Glomerular endothelial cell (primary cell): ENCODE measurements at places on chromosomes 11 and 22. TPM values are rescaled to one million over a fixed set of nuclear protein-coding genes. Genes with fewer than 3 reads are reported as not detected.

PIWIL4 gene
- 1.1 and 4.0 TPM in 2 replicates for total RNA-seq

PARVA gene
- total RNA-seq = 55.1 and 56.9 TPM in 2 replicates

CCDC88B gene
- 3.2 and 3.4 TPM in 2 replicates for total RNA-seq

MRGPRX4 gene
- not detected in 2 replicates for total RNA-seq

DNA sequence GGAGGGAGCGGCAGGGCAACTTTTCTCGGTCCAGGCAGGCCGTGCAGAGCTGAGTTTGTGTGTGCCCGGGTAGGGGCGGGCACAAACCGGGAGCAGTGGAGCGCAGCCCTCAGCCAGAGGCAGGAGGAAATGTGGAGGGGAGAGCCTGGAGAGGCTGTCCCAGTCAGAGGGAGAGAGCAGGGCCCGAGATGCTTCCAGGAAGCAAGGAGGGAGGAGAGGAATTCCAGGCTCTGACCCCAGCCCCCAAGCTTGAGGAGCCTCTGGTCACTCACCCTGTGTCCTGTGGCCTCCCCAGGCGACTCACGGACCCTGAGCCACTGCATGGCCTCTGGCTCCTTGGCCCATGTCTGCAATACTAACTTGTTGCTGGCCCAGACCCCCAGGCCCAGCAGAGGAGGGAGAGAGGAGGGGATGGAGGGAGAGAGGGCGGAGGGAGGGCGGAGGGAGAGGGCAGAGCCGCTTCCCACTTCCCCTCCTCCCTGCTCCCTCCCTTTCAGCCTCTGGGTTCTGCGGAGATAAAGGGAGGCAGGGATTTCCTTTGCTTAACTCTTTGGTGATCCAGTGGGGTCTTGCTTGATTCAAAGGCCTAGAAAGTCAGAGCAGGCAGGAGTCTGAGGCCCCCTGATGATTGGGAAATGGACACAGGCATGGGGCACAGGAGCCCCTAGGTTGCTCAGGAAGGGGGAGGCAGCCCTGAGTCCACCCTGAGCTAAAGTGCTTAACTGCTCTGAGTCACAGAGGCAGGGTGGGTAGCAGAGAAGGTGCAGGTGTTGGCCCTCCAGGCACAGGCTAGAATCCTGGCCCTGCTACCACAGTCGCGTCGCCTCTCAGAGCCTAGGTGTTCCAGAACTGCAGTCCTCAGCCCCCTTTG lies at the start of gene C1QTNF6:
Gene C1QTNF6, minus strand, starts transcription at position 357 of the 871 bp plus-strand sequence. Its CDS starts 34 bp downstream, at position 323.
- no peak for DNase-seq

- no peak for DNase-seq
Observed at GRCh38 chr11:35524780-35525179, 636 bp downstream of the PAMR1 start.

GRCh38 chr22:25726241-25726640 lies 15.7 kb upstream of the MYO18B start:
- DNase-seq = no peak

- no peak for DNase-seq
Observed at GRCh38 chr22:30837531-30837930, 131.0 kb downstream of the MORC2 start.

- no peak for DNase-seq
Observed at GRCh38 chr22:21594865-21595452, 27.4 kb downstream of the UBE2L3 start.

DNA sequence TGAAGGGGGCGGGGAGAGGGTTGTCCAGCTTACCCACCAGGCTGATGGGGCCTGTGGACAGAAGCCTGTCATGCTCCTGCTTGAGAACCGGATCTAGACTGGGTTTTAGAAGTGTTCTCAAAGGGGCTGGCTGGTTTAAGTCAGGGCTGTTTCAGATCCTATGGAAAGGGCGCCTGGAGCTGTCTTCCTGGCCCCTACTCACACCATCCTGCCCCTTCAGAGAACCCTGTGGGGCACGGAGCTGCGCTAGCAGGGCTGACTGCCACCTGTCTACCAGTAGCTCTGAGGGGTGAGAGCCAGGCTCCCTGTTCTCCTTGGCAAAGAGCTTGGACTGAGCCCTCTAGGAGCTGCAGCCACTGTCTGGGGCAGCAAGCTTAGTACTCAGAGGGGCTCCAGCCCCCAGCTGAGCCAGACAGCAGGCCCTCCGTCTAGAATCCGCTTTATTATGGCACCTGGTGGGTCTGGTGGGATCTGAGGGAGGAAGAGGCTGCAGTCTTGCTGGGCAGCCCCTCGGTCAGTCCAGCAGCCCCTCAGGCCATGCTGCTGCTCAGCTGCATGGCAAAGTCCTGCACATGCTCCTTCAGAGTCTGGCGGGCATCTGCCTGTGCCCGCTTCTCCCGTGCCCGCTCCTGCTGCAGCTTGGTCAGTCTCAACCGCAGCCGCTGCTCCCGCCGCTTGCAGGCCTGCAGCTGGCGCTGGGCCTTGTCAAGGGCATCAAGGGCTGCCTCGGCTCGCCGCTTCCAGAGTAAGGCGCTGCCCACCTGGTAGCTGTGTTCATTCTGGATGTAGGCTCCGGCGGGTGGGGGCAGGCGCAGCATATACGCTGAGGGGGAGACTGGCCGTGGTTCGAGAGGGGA lies 2.3 kb downstream of the THAP7 start:
- DNase-seq = no peak

DNA sequence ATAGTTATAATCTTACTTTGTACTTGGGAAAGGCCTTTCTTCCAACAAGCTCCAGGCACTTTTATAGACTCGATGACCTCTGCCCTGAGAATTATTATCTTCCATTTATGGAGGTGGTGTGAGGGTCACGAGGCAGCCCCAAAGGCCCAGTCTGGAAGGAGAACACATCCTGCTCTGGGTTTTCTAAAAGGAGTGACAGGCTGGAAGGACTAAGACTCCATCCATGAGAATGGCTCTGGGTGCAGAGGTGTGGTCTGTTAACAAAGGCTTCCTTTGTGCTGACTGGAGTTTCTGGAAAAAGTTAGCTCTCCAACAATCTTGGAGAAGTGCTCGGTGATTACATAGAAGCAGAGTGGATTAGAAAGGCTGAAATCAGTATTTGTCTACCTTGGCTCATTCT lies 74.7 kb upstream of the SESN3 start:
- DNase-seq = no peak

DNA sequence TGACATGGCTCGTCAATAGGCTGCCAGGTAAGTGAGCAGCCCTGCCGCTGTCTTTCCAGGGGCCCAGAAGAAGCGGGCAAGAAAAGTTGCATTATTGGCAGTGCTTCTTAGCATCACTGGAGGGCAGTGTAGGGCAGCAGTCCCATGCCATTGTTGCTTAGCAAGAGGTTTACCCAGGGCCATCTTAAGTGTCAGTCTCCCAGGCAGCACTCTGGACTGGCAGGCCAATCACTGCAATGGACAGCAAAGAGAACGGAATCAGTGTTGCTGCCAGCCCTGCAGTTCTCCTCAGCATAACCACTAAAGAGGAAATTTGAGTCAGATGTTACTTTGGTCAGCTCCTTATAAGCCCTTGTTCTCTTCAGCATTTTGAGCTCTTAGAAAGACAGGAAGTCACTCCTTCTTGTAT lies 13.4 kb upstream of the GRK2 start:
- no peak for DNase-seq

DNA sequence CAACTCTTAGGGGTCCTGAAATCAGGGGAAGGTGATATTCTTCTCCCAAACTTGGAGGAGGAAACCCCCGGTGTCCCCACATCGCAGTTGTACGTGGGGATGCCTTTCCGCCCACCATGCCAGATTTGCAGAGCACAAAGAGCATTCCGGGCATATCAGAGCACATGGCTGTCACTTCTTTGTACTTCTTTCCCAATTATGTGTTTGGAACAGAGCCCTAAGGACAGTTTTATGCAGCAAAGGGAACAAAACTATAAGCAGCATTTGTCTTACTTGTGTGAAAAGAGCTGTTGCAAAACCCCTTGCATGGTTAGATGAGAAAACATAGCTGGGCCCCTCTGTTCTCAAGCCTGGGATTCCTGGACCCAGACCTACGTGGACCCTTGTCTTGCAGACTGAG lies 41.2 kb downstream of the NTM start:
- no peak for DNase-seq

GRCh38 chr11:23079382-23079813 lies 219.1 kb upstream of the CCDC179 start:
- DNase-seq = no peak

GRCh38 chr11:65042891-65043290 lies 1.9 kb downstream of the SAC3D1 start:
- no peak for DNase-seq
